ENCODE measurements at places on chromosomes 5 and 9.

DNA sequence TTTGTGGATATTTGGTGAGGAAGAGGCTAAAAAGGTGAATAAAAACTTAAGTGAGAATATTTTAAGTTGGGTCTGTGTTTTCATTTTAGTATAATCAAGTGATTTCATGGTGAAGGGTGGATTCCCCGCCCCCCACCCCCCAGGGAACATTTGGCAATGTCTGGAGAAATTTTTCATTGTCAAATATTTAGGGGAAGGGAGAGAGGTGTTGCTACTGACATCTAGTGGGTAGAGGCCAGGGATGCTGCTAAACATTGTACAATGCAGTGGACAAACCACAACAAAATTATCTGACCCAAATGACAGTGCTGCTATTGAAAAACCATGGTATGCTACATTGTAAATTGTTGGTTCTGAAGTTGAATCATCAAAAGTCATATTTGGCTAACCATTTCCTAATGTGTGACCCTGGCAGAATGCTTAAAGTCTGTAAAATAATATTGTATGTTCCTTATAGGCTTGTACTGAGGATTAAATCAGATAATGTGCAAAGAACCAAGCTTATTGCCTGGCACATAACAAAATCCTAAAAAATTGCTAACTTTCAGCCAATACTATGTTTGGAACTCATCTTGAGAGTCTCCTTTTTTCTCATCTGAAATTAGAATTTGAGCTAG is 5.6 kb downstream of the C5orf24 start:
- no peak for DNase-seq

- no peak for DNase-seq
Measured at GRCh38 chr9:5402217-5402616, 35.5 kb downstream of the PLGRKT start.

- no peak for DNase-seq
Measured at GRCh38 chr5:160478163-160478562, 56.5 kb downstream of the PTTG1 start.

DNA sequence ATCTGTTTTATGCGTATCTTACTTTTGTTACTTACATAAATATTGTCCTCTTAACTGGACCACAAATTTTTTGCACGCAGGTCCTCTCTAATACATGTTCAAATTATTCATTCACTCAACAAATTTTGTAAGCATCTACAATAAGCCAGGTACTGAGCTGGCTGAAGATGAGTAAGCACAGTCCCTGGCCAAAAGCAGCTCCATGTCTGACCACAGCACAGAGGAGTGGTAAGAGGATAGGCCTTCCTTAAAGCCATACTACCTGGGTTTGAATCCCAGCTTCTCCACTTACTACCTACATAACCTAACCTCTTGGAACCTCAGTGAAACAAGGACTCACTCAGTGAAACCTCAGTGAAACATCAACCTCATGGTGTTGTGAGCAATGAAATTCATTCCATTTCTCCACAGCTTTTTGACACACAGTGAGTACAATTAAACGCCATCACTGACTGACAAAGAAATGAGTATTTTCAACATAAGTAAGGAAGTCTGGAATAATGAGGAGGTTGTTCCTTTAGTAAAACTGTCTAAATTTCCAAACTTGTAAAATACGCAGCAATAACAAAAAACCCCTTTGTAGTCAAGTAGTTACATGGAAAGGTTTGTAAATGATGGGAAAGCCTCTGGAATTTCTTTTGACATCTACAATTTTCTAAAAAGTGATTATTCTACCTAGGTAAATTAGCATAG is 15.0 kb downstream of the PTAR1 start:
- no peak for DNase-seq

DNA sequence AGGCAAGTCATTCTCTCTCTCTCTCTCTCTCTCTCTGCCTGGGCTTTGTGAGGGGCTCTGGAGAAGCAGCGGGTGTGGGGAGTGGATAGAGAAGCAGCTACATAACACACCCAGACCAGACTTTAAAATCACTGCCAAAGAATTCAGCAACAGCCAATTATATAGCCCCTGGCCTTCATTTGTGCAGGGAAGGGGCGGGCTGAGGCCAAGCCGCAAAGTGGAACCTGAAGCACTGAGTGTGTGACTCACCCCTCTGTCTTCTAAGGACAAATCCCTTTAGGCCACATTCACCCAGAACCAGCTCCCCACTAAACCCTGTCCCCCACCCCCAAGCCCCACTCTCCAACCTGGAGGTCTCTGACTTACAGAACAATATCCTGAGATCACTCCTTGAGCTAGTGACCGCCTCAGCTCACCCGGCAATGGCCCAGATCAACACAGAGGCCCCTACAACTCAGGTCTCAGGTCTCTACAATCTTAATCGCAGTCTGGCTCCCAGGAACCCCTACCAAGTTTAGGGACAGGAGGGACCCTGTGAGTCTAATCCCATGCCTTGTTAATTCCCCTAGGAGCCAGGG is 6.0 kb downstream of the B4GALT1 start:
- peak; percentile 48 for DNase-seq

DNA sequence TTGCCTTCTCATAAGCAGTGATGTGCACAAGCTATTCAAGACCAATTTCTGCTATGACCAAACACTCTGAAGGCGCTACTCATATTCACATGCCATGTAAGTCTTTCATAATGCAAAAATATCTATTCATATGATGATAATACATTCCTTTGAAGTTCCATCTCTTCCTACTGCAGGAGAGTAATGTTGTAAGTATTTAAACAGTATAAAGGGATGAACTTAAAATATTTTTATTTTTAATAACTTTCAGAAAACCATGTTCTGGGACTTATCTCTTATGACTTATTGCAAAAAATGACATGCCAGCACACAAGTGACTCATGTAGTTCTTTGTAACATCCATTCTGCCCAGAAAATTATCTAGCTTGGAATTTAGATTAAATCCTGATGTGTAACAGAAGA is 376.4 kb downstream of the KCTD16 start:
- DNase-seq: no peak

- no peak for DNase-seq
Measured at GRCh38 chr9:136140046-136140445, 21.4 kb upstream of the TMEM250 start.

All from activated effector memory CD4-positive, alpha-beta T cell treated with Interleukin-2 at 50 U/mL for 16 hours (primary cell).